ENCODE measurements at places on chromosomes 12 and 14.

DNA sequence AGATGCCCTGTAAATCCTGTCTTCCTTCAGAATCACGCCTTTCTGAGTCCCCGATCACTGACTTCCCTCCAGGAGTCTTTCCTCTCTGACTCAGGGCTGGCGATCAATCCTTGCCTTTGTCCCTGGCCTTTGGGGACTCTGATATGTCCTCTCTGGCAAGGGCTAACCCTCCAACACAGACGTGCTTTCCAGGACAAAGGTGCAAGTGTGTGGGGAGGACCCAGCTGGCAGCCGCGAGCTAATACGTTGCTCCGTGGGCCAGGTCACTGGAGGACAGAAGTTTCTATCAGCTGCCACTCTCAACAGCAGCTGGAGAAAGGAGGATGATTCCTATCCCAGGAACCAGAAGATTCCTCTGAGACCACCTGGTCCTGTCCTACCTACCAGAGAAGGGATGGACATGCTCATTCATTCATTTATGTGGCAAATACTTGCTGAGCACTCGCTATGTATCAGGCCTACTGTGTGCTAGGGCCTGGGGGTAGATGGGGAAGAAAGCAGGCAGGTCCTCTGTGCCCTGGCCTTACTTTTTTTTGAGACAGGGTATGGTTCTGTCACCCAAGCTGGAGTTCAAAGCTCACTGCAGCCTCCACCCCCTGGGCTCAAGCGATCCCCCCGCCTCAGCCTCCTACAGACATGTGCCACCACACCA is 8.5 kb upstream of the SCARB1 start:
- no peak for DNase-seq

DNA sequence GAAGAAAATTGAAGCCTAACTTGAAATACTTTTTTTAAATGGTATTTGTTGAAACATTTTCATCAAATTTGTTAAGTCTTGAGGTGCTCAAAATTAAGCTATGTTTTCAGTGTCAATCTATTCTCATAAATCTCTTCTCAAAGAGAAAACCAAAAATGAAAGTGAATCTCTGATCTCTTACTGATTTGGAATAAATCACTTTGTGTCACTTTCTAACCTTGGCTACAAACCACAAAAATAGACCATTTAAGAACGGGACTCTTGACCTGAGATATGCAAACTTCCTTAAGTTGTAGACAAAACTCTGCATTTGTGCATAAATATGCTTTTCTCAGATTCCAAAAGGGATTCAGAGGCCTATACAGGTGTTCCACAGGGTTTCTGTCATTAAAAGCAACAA is 192.9 kb downstream of the SEC23A start:
- DNase-seq = no peak

- no peak for DNase-seq
Observed at GRCh38 chr12:32448586-32448985, 49.2 kb downstream of the FGD4 start.

- DNase-seq = no peak
Observed at GRCh38 chr14:36785511-36785910, 123.9 kb downstream of the PAX9 start.

GRCh38 chr12:56029166-56029519 is 8.3 kb downstream of the IKZF4 start:
- DNase-seq = no peak

DNA sequence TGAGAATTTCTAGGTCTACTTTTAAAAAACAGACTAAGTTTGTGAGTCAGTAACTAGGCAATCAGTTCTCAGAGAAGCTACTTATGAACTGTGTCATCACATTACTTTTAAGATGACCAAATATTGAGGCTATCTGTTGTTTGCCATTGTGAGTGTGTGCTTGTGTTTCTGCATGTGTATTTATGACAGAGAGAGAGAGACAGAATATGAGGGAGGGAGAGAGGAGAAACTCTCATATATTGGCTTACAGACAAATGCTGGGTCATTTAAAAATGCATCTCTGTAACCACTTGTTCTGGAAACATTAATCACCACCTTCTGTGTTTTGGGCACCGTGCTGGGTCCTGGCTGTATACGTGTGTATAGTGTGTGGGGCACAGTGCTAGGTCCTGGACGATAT is 161.5 kb upstream of the FRMD6 start:
- DNase-seq = no peak

DNA sequence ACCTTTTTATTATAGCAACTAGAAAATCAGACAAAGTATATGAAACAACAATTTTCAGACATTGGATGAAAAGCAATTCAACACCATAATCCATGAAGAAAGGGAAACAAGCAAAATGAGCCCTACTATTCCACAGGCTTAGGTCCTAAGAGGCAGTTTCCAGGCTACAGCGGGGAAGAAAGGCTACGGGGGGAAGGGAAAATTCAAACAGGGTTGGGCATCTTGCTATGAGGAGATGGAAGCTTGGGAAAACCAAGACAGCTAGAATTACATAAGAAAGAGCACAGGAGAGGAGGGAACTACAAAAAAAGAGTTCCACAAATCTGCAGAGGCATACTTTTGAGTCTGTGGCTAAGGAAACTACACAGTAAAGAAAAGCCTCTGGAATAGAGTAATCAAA is 356.0 kb upstream of the CLEC14A start:
- DNase-seq = no peak

DNA sequence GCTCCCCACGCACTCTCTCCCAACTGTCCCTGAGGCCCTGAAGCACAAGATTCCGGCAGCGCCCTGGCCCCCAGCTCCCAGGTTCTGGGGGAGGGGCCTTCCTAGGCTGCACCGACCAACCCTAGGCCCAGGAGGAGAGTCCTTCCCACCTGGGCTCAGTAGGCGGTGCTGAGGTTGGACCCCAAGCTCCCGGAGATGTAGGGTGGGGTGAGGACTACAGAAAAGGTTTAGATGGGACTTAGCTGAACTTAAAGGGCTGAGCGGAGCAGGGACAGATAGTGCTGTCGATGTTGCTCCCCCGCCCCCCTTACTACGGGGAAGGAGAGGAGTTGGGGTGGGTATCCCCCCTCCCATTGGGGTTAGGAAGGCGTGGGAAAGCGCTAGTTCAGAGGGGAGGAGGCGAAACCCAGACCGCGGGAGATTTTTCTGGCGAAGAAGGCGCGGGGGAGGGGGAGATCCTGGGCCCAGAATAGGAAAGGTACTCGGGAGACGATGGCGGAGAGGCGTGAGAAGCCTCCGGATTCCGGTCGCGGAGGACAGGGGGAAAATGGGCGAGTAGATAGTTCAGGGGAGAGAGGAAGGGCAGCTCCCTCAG is 4.2 kb upstream of the BAZ2A start:
- peak; percentile 70 for DNase-seq

DNA sequence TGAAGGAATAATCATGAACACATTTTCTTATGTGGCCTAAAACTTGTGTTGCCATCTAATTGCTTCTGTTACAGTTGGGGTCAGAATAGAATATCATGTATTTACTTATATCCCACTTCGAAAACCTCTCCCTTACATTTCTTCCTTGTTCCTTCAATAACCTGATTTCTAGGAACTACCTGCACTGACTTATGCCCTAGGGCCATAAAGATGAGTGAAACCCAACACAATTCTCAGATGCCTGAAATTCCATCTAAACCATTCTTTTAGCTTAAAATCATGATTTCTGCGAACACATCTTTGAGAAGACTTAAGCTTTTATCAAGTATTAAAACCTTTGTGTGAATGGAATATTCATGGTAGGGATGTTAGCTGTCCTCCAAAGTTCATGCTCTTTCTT is 142.7 kb downstream of the SNAPC1 start:
- no peak for DNase-seq

GRCh38 chr12:95266254-95266653 is 48.6 kb downstream of the VEZT start:
- no peak for DNase-seq

GRCh38 chr14:93549595-93549994 is 118.9 kb downstream of the UNC79 start:
- no peak for DNase-seq

DNA sequence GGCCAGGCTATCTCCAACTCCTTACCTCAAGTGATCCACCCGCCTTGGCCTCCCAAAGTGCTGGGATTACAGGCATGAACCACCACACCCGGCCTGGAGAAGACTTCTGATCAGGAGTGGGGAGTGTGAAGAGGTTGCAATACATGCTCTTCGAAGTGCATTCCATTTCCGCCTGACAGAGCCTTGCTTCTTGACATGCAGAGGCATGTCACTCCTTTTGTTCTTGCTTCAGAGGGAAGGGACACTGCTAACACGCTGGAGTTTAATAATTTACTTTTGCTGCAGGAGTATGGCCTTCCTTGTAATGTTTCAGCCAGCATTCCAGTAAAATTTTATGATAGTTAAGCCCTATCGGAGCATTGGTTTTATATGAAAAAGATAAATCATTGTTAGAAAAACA is 74.9 kb downstream of the SLC25A47 start:
- peak; percentile 54 for DNase-seq

DNA sequence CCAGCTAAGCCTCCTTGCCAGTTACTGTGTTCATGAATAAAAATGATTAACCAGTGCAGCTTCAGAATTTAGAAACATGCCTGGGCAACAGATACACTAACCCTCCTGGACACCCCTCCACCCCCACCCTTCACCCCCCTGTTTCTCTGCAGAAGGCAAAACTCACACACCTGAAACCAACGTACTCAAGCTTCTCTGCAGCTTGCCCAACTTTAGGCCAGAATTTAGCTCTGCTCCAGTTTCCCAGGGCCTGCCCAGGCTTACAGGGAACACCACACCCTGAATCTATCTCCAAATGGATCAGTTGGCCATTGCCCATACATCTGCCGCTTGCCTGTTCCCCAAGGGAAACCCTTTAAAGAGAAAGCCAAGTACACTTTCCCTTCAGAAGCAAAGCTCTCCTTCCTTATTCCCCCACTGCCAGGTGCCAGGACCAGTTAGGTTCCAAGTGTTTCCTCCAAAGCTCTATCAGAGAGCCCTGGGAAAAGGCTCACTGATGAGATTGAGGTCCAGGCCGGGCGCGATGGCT is 1.8 kb upstream of the SPPL3 start:
- no peak for DNase-seq

DNA sequence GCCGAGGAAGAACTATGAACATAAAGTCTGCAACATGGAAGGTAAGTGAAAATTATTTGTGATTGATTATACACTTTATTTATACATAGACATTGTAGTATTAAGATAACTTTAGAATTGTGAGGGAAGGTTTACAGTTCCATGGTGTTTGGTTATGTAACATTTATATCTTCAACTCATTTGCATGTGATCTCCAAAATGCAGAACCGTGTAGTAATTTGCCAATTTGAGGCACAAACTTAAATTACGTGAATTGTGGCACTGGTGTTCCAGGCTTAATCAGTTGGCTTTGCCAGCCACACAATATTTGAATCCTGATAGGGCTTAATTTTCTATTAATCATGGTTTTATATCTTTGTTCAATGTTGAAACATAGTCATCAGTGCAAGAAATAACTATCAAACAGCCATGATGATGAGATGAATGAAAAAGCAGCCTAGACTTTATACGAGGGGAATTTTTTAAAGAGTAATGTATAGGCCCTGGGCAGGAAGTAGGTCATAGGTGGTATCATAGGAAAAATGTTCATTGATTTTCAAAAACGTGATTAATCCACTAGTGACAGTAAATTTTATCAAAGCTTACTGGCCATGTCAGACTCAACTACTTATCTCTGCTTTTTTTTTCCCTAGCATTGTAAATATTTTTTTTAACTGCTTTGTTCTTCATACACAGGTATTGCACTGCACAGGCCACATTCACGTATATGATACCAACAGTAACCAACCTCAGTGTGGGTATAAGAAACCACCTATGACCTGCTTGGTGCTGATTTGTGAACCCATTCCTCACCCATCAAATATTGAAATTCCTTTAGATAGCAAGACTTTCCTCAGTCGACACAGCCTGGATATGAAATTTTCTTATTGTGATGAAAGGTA is 31.7 kb downstream of the HIF1A start:
- no peak for DNase-seq

DNA sequence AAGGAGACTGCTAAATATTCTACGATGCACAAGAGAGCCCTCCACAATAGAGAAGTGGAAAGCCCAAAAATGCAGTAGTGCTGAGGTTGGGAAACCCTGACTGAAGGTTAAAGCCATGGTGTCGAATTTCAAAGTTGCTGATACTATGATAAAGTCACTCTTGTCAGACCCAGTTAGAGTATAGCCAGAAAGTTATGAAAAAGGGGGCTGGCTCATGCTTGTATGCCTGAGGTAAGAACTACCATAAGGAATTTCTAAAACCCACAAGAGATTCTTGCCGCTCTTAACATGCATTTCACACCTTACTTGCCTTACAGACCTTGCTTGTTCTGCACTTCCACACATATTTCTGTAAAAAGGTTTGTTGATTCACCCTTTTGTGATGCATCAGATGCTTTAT is 184.6 kb downstream of the SLC6A15 start:
- DNase-seq = peak; percentile 33
